Fibroblast of skin of left quadriceps (primary cell): ENCODE measurements at places on chromosomes 7 and 10.

DNA sequence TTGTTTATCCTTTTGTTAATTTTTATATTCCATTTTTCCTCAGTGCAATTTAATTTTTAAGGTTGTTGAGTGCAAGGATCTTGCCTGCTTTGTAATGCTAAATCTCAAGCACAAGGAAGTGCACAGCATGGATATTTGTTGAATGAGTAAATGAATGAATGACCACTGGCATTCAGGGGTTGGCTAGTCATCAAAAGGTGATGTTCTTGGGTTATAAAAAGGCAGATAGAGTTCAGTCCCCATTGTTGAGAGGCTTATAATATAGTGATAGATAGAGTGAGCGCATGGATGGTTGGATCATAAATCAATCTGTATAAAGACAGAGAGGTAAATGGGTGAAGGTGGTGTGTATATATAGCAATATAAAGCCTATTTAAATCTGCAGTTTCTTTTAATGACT lies 193.2 kb upstream of the KLF6 start:
- DNase-seq, result no peak

GRCh38 chr10:85157206-85157605 lies 828.8 kb downstream of the CCSER2 start:
- no peak for DNase-seq

DNA sequence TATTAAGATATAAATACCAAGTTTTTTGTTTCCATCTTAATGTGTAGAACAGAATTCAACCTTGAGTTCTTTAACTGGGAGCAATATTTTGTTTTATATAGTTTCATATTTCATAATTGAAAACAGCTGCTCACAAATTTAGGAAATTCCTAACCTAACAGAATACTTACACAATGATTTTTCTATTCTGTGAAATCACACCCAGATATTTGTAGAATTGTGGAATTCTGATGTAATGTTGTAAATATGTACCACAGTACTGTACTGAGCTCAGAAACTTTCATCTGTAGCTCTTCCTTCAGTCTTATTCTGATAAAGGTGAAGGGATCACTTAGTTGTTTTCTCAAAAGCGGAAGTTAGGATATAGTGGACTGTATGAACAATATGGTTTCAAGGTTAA lies 143.4 kb upstream of the GLI3 start:
- peak; percentile 67 for DNase-seq

DNA sequence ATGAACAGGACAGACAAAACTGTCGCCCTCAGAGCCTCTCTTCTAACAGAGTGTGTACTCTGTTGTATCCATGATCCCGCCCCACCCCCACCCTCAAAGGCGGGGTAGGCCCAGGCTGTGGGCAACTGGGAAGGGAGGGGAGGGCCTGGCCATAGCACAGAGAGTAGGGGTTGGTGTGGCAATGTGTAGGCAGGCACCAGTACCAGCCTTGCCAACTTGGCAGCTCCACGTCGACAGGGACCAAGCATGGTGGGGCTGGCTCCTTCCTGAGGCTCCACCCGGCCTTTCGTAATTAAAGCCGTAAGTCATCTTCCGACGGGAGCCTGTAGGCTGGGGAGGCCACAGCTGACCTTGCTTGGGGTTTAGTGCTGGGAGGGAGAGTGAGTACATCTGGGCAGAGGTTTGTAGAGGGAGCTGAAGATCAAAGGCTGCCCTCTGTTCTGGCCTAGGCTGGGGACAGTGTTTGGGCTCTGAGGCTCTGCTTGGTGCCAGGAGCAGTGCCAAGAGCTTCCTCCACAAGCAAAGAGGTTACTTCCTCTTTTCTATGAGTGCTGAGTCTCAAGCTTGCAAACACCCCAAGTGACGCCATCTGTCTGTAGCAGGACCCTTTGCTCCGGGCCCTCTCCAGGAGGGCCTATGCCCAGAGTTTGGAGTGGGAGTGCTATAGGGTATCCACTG lies 121.6 kb downstream of the C10orf105 start:
- no peak for DNase-seq

- no peak for DNase-seq
Measured at GRCh38 chr10:116671274-116671926, 50.6 kb downstream of the PNLIPRP2 start.

DNA sequence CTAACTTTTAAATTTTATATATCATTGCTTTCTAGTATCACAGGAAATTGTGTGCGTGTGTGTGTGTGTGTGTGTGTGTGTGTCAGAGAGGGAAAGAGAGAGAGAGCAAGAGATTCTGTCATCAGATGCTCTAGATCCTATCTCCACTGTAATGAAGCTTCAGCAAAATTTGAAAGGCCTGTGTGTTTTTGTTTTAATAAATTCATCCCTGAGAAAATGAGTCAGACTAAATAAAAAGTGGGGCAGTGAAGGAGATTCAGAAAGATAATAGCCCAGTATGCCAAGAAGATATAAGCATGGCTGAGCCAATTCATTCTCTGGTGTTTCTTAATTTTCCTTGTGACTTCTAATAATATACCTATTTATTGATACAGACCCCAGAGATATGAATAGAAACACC lies 184.2 kb upstream of the TMEM196 start:
- DNase-seq, result no peak

DNA sequence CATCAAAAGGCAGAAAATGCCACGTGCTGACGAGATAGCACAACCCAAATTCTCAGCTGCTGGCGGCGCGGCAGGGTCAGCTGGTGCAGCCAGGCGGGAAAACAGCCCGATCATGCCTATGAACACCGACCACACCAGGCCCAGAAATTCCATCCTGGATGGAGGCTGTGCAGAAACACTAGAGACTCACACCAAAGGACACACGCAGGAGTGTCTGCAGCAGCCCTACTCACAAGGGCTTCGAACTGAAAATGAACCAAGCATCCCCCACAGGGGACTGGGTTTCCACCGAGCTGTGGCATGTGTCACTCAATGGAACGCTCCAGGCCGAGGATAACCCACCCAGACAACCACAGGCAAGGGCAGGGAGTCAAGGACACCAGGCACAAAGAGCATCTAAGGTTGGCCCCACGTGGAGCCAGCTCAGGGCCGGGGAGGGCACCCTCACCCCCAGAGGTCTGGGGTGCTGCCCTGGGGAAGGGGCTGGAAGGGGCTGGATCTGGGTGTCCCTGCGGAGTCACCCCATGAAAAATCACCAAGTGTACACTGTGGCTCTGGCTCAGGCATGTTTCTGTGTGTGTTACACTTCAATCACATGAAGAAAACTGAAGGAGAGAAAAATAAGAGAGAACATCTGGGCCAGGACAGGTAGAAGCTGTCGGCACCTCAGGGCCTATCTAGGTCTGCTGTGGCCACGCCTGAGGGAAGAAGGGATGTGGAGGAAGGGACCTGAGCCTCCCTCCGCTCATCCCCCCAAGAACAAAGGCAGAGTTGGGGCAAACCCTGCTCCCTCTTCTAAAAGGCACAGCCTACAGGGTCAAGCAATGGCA lies 33.0 kb downstream of the RASGEF1A start:
- no peak for DNase-seq
